ENCODE measurements at places on chromosomes 12 and 14.

GRCh38 chr12:6548966-6549683 is 6.7 kb downstream of the IFFO1 start:
- no peak for DNase-seq

GRCh38 chr14:103094406-103095209 is at the start of gene EXOC3L4:
Gene EXOC3L4 (plus strand): TSS chr14:103094725. CDS start chr14:103100220, 5,495 bp downstream.
- DNase-seq = peak; percentile 76

DNA sequence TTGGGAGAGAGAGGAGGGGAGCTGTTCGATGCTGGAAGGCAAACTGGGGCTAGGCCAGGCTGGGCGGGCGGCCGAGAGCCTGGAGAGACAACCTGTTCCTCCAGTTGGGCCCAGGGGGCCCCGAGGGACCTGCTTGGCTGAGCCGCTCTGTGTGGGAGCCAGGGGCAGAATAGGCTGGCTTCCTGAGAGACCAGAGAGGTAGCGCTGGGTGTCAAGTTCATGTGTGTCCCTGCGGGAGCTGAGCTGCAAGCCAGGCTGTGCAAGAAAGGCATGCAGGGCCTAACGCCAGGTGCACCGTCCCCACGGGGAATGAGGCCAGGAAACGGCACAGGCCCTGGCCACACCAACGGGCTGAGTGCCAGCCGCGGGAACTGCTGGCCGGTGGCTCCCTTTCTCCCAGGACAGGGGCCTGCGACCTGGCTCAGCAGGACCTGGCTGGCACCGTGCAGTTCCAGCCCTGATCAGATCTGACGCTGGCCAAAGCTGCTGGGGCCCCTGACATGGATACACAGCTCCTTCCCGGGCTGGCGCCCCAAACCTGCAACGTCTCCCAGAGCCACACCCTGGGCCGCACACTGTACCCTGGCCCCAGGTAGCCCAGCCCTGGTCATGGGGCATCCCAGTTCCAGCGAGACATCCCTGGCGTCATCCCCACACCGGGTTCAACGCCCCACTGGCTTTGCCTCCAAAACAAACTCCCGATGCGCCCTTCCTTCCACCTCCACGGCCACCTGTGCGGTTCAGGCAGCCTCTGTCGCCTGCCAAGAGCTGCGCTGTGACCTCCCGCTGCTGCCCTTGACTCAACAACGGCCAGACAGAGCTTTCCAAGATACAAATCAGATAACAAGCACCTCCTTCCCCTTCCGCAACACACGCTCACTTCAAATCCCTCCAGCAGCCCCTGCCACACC is 65.0 kb downstream of the RFLNA start:
- DNase-seq = peak; percentile 94

GRCh38 chr12:129494766-129495165 is 409.1 kb downstream of the TMEM132D start:
- DNase-seq = no peak

DNA sequence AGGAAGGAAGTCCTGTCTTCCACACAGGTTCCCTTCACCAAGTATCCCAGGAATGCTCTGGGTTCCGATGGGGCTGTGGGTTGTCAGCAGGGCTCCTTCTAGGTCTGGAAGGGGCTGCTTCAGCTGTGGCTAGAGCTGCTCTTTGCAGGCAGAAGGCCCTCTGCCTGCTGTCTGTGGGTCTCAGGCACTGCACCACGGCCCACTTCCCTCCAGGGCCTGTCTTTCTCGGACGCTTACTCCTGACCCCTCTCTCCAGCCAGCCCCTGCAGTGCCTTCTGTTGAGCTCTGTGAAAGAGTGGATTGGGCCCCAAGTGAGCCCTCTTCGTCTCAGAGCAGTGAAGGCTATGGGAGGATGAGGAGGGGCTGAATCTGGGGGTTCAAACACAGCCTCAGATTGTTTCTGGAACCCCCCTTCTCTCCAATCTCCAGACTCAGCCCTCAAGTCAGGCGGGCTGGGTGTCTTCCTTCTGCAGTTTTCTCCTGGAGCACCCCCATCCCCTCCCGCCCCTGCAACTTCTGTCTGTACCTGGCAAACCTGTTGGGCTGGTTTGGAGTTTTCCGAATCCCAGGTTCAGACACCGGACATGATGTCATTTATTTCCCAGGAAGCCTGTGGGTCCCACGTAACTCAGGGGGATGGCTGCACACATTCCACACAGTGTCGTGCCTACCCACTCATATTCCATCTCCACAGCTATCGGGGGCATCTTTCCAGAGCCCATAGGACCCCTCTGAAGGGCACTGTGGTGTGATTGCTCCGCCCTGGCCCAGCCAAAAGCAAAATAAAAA is 24.9 kb upstream of the SPPL3 start:
- DNase-seq = no peak

DNA sequence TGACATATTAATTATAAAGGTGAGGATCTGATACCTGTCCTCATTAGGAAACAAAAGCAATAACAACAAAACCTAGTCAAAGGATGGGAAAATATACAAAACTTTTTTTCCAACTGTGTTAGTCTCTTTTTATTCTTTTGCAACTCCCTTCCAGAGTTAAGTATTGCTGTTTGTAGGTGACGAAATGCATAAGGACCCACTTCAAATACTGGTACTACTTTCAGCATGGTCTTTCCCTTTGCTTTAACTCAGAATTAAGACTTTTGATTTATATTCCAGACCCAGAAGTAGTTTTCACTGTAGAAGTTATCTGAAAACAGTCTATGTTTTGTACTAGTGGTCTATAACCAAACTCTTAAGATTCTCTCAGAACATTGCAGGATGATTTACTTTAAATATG is 34.1 kb upstream of the ABCC9 start:
- DNase-seq = no peak

DNA sequence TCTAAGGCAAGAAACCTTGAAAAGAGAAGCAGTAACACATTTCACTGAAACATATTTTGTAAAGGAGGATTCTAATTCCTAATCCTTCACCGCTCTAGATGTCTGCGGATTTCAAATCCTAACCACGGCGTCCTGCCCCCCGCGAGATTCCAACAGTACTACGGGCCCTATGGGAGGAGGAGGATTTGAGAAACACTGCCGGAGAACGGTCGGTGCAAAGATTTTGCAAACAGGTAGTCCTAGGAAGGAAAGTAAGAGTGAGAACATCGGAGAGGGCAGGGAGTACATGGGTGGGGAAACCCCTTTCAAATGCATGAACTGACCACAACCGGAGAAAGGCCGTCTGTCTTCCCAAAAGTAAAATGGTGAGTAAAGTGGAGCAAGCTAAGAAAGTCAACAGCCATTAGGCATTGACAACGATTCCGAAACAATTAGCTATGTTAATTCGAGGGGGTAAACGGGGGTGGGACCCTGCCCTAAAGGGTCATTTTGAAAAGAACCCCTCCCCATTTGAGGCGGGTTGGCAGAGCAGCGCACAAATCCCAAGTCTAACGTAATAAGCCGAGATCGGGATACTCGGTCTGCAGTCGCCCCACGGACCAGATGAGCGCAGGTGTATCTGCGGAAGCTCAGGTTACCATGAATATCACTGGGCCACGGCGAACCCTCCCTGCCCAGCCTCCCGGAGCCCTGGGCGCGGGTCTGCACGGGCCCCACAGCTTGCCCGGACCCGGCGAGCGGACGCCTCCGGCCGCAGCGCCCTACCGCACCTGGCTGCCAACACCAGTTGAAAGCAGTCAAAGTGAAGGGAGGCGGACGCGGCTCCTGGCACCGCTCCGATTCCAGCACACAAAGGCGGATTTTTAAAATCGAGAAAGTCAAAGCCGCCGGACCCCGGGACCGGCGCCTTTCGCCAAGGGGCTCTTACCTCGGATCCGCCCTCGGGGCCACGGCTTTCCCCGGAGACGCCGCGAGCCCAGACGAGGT is 662 bp downstream of the EPS8 start:
- DNase-seq = peak; percentile 56

GRCh38 chr12:104695453-104696148 is 238.9 kb downstream of the CHST11 start:
- no peak for DNase-seq

DNA sequence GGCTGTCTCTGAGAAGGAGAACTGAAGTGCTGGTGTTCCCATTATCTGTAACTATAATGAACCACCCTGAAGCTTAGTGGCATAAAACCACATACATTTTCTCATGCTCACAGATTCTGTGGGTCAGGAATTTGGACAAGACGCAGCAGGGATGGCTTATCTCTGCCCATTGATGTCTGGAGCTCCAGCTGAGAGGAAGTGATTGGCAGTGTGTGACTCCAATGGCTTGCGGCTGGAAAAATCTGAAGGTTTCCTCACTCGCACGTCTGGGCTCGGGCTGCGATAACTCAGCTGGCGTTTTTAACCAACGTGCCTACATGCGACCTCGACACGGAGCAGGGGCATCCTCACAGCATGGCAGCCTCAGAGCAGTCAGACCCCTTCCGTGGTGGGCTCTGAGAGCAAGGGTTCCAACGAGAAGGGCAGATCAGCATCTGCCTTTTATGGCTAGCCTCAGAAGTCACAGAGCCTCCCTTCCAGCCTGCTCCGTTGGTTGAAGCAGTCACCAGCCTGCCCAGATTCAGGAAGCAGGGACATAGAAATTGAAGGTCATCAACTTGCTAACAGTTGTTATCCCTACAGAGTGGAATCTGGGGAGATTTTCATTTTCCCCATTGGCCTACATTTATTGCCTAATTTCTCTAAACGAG is 143.3 kb upstream of the BCL2L14 start:
- no peak for DNase-seq

- DNase-seq = no peak
Observed at GRCh38 chr14:21614240-21614639, 20.5 kb downstream of the OR10G2 start.

DNA sequence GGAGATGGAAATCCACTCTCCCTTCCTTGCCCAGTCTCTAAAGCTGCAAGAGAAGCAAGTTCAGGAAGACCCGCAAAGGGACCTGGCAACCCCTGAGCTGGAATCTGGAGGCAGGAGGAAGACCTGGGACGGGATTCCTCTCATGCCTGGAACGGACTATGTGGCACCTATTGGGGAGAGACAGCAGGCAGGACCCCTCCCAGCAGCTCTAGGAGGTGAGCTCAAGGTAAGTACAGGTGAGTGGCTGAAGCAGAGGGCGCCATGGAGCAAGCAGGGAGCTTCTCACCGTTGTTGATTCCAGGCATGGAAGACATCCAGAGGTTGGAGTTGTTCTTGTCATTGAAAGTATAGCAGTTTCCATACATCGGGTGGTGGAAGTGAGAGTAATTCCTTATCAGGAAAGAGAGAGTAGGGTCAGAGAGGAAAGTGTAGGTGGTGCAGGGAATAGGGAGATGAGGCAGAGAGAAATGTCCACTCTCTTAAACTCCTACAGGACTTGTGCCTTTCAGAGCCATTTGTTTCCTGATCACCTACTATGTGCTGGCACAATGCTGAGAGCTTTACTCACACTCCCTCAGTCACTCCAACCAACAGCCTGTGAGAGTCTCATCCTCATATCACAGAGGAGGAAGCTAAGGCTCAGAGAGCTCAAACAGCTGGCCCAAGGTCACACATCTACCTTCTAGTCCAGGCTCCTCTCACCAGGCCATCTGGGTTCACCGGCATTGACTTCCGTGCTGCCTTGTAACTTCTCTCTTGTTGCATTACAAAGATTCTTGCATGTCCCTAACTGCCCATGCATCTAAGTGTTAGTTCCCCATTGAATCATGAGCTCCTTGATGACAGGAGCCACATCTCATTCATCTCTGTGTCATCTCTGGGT is 13.9 kb upstream of the TNFRSF1A start:
- no peak for DNase-seq

DNA sequence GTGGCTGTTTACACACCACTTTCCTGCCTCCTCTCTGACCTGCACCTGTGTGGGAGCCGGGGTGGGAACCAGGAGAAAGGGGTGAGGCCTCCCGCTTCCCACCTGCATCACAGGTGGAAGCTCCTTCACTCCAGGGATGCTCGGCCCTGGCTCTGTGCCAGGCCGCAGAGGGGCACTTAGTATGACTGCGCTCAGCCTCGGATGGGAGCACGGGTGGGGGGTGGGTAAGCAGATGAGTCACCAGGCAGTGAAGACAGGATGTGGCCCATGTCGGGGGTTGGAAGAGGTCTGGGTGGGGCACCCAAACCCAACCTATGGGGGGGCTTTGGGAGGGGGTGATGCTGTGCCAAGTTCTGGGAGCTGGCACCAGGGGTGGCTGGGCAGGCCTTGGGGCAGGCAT is 7.4 kb upstream of the CYP46A1 start:
- peak; percentile 73 for DNase-seq

GRCh38 chr12:117603316-117604113 is 242.1 kb upstream of the NOS1 start:
- no peak for DNase-seq

- no peak for DNase-seq
Observed at GRCh38 chr12:39620659-39621658, 1.4 kb upstream of the ABCD2 start.

DNA sequence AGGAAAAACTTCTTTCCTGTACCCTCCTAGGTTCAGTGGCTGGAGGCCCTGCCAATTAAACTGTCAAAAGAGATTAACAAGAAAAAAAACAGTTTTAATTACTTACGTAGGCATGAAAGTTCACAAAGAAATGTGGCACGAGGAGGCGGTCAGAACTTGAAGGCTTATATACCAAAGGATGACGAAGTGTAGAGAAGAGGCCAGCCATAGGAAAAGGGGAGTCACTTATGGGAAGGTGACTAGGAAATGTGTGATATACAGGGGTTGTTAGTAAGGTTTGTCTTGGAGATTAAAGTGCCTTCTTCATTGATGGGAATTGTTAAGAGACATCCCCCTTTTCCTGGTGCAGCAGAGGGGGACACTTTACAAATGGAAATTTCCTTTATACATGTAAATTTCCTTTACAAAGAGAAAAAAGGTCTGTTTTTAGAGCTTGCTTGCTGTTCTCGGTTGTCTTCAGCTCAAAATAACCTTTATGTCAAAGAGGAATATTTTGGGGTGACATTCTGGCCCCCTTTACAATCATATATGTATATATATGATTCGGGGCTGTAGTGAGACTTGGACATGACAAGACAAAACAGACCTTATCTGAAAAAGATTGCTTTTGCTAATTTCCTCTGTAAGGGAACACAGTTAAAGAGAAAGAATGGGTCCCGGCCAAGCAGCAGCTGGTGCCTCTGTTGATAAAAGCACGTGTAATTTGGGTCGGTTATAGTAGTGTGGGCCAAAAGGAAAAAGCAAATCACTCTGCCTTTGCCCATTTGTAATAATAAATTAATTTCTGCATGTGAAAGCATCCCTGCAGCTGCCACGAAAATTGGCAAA is 38.6 kb downstream of the SYNE2 start:
- no peak for DNase-seq

DNA sequence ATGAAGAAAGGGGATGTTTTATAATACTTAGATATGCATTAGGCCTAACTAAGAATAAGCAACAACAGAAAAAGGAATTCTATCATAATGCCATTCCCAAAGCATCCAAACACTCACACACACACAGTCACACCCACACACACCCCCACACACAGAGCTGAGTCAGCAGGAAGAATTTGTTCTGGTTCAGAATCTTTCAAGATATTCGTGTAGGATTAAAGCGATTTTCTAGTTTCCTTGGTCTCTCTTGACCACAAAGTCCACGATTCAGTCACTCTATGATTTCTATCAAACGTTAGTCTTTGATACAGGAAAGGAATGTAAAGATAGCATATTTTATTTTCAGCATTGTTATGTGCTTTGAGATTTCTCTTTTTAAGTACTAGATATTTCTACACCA is 382.6 kb upstream of the DCN start:
- DNase-seq = no peak

Measured in upper lobe of left lung (tissue), 6 donors.